Trophoblast cell (in vitro differentiated cells and primary cell): ENCODE measurements at places on chromosomes 3 and 15.

DNA sequence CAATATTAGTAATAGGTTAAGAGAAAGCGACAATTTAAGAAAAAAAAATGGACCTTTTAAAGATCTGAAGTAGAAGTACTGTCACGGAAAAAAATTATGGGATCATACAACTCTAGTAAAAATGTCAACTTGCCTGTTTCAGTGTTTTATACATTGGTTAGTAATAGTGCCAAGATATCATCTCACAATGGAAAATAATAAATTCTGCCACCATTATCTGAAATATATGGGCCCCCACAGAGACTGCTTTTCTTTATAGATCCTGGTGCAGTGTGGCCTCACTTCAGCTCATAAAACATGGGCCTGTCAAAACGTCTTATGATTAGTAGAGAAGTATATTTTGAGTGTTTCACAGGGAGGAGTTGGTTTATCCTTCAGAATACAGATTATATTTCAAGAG is 266.3 kb upstream of the EPHA6 start:
- DNase-seq: no peak
- H3K4me3 ChIP-seq: no peak overlapping the region
- H3K27ac ChIP-seq: no peak overlapping the region
- no peaks in the 10 kb centered on the region for H3K4me1 ChIP-seq

DNA sequence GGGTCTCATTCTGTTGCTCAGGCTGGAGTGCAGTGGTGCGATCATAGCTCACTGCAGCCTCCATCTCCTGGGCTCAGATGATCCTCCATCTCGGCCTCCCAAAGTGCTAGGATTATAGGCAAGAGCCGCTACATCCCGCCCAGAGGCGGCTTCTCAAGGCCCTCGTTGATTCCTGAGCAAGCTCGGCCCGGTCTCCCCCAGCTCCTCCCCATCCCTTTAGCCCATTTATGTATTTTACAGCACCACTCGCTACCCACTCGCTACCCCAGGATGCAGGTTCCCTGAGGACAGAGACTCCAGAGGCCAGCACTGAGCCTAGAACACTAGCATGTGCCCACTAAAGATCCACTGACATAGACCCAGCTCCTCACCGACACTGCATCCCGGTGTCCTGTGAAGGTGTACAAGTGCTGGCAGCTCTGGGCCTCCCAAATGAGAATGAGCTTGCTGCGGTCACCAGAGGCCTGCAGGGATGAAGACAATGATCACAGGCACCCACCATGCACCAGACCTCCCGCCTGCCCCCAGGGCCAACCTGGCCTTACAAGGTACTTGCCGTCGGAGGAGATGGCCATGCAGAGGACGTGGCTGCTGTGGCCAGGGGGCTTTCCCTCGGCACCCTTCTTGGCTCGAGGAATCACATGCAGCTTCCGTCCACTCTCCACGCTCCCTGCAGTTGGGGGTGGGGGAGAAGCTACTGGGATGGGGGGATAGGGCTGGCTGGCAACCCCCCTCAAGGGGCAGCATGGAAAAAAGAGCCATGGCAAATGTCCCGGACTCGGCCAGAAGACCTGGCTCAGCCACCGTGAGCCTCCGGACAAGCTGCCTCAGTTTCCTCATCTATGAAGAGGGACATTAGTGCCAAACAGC is 5.6 kb downstream of the RRP9 start:
- no peaks in the 10 kb centered on the region for H3K27me3 ChIP-seq
- no peak for DNase-seq
- H3K4me3 ChIP-seq: no peak overlapping the region
- peaks cover 4% of the 10 kb centered on the region for H3K4me1 ChIP-seq

DNA sequence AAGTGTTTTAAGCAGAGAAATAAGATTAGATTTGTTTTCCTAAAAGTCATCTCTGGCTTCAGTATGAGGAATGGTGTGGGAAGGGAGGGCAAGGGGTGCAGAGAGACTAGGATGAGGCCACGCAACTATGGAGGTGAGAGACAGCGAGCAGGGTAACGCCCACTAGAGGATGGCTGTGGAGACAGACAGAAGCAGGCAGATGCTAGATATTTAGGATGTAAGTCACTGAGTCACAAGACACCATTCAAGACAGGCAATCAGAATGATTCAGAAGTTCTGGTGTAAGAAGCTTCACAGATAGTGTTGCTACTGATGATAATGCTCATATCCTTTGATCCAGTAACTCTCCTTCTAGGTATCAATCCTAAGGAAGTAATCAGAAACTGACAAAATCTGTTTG is 19.1 kb downstream of the HSPBAP1 start:
- DNase-seq: peak; percentile 73
- no peak overlapping the region for H3K4me3 ChIP-seq
- no peaks in the 10 kb centered on the region for H3K27me3 ChIP-seq
- peak overlapping the region; percentile 28 for H3K27ac ChIP-seq

DNA sequence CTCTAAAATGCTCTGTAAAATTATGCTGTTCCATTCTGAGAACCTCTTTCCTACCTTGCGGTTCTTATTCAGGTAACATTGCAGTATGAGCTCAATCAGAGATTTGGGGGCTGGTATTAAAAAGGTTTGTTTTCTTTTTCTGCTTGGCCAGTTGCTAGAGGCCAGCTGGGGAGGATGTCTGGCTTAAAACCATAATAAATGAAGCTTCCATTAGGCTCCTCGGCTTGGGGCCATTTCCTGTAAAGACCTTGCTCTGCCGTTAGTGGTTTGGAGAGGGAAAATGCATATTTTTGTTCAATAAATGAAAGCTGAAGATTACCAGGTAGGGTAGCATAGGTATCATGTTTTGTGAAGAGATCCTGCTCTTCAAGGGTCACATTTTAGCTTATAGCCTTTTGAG is 55.2 kb downstream of the MCTP2 start:
- no peaks in the 10 kb centered on the region for H3K27me3 ChIP-seq
- H3K4me3 ChIP-seq: no peak overlapping the region
- H3K36me3 ChIP-seq: no peaks in the 10 kb centered on the region
- H3K4me1 ChIP-seq: no peaks in the 10 kb centered on the region
